H9 (cell line): ENCODE measurements at places on chromosomes 4 and X. TPM values are rescaled to one million over a fixed set of nuclear protein-coding genes. Genes with fewer than 3 reads are reported as not detected.
A peak's percentile ranks its signal among the peaks of the same experiment; 100 is the strongest.

GLOD5 gene
- not detected in 2 replicates for total RNA-seq

DNA sequence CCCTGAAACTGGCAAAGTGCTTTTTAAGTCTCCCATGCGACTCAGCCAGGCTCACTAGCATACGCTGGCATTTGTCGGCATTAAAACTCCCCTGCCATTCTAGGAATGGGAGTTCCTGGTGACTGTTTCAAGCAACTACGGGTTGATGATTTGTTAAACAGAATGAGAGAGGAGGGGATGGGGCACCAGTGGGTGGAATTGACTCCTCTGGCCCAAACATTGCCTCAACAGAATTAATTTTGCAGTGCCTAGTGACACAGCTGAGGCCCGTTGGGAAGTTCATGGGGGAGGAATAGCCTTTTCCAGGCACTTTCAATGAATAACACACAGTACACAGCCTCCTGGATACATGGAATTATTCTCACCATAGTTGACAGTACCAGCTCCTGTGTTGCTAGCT is 30.1 kb downstream of the NEUROG2 start:
- H3K27ac ChIP-seq: no peak overlapping the region
- H3K36me3 ChIP-seq: peaks cover 13% of the 10 kb centered on the region
- DNase-seq: no peak
- no peak overlapping the region for H3K4me3 ChIP-seq
- H3K27me3 ChIP-seq: no peaks in the 10 kb centered on the region

- no peaks in the 10 kb centered on the region for H3K27me3 ChIP-seq
- DNase-seq: no peak
- peaks cover 62% of the 10 kb centered on the region for H3K36me3 ChIP-seq
- H3K27ac ChIP-seq: no peak overlapping the region
- H3K4me1 ChIP-seq: no peaks in the 10 kb centered on the region
These were observed 483.4 kb downstream of the RPA4 start for GRCh38 chrX:97367125-97367524.

- H3K36me3 ChIP-seq: peaks cover 7% of the 10 kb centered on the region
- H3K27ac ChIP-seq: no peak overlapping the region
- H3K4me3 ChIP-seq: no peak overlapping the region
- no peak for DNase-seq
These were observed 50.3 kb downstream of the PARM1 start for GRCh38 chr4:74983253-74983635.

GRCh38 chr4:113604955-113605354 is 156.6 kb downstream of the CAMK2D start:
- DNase-seq: no peak
- H3K4me1 ChIP-seq: no peaks in the 10 kb centered on the region
- no peak overlapping the region for H3K27ac ChIP-seq
- no peaks in the 10 kb centered on the region for H3K27me3 ChIP-seq

FHIP1A gene
- 24.9 and 28.2 TPM in 2 replicates for total RNA-seq

GRCh38 chr4:2833671-2834000 is 10.0 kb upstream of the ADD1 start:
- H3K27ac ChIP-seq: no peak overlapping the region
- peak; percentile 21 for DNase-seq
- H3K27me3 ChIP-seq: no peaks in the 10 kb centered on the region
- H3K4me3 ChIP-seq: no peak overlapping the region
- H3K4me1 ChIP-seq: no peaks in the 10 kb centered on the region; the same call in 1 of the 2 replicates

TAF7L gene
- total RNA-seq: not detected in 2 replicates

NAP1L2 gene
- 12.2 and 12.8 TPM in 2 replicates for total RNA-seq

SERPINA7 gene
- total RNA-seq: not detected in 2 replicates

ADGRL3 gene
- 5.9 and 6.4 TPM in 2 replicates for total RNA-seq

HMGN5 gene
- total RNA-seq: 11.4 and 13.0 TPM in 2 replicates

EXOSC9 gene
- 68.6 and 69.1 TPM in 2 replicates for total RNA-seq

DNA sequence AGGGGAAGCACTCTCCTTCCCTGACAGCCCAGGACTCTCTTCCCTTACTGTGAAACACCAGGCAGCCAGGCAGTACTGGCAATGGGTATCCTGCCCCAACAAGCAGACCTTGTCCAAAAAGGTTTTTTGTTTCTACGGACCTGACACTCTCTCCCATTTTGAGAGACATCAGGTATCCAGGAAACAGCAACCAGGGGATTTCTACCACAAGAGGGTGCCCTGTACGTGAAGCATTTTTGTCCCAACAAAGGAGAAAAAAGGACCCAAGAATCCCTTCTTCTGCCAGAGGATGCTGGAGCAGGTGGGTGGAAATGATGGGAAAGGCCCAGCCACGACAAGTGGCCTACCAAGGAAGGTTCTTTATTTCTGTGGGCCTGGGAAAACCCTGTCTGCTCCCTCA is 65.7 kb upstream of the FGF13 start:
- H3K4me3 ChIP-seq: no peak overlapping the region
- DNase-seq: peak; percentile 35
- H3K36me3 ChIP-seq: no peaks in the 10 kb centered on the region; the same call in 1 of the 2 replicates
- H3K27ac ChIP-seq: no peak overlapping the region
- no peaks in the 10 kb centered on the region for H3K4me1 ChIP-seq
- H3K27me3 ChIP-seq: no peaks in the 10 kb centered on the region

- no peaks in the 10 kb centered on the region for H3K27me3 ChIP-seq
- no peaks in the 10 kb centered on the region for H3K4me1 ChIP-seq
- no peaks in the 10 kb centered on the region for H3K36me3 ChIP-seq
- no peak overlapping the region for H3K27ac ChIP-seq
- no peak overlapping the region for H3K4me3 ChIP-seq
These were observed 2.9 kb downstream of the CFI start for GRCh38 chr4:109798866-109799265.

FREM3 gene
- total RNA-seq: not detected in 2 replicates

DNA sequence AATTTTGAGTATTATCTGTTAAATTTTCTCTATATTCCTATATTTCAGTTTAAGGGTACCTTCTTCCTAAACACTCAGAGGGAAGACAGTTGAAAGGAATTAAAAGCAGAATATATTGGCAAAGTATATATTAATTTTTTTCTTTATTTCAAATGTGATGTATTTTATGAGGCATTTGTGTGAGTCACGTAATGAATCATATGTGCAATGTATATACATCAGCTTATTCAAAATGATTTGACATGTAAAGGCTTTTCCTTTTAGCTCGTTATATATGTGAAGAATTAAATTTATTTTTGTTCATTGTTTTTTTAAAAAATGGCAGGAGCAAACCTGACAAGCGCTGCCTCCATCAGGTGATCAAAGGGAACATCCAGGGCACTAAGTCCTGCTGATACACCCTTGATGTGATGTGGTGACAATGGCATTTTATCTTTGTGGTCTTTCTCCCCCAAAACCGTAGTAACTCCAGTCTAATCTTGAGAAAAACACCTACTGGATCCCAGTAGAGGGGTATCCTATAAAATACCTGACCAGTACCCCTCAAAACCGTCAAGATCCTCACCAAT is 8.9 kb downstream of the WWC2 start:
- H3K36me3 ChIP-seq: no peaks in the 10 kb centered on the region
- no peak overlapping the region for H3K27ac ChIP-seq
- no peaks in the 10 kb centered on the region for H3K27me3 ChIP-seq
- no peak overlapping the region for H3K4me3 ChIP-seq
- H3K4me1 ChIP-seq: peaks cover 6% of the 10 kb centered on the region; the same call in 1 of the 2 replicates

DNA sequence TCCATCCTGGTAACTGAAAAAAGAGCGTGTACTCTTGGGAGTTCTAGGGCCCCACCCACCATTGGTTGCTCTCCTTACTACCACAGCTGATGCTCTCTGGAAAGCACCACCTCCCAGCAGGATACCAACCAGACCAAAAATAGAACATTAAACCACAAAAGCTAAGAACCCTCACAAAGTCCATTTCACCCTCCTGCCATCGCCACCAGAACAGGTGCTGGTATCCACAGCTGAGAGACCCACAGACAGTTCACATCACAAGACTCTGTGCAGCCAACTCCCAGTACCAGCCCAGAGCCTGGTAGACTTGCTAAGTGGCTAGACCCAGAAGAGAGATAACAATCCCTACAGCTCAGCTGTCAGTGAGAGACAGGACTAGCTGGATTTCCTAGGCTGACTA is 240.6 kb downstream of the PABPC4L start:
- no peaks in the 10 kb centered on the region for H3K27me3 ChIP-seq
- peaks cover 9% of the 10 kb centered on the region; the same call in 2 of the 3 replicates for H3K36me3 ChIP-seq
- no peaks in the 10 kb centered on the region for H3K4me1 ChIP-seq
- no peak overlapping the region for H3K27ac ChIP-seq

- H3K27me3 ChIP-seq: no peaks in the 10 kb centered on the region
- no peak overlapping the region for H3K27ac ChIP-seq
- no peaks in the 10 kb centered on the region for H3K4me1 ChIP-seq
- no peak overlapping the region for H3K4me3 ChIP-seq
These were observed 18.1 kb downstream of the CD40LG start for GRCh38 chrX:136666088-136666487.

GRCh38 chr4:105998171-105999063 is 103.1 kb downstream of the NPNT start:
- peaks cover 10% of the 10 kb centered on the region for H3K4me1 ChIP-seq
- H3K27ac ChIP-seq: no peak overlapping the region
- DNase-seq: no peak
- H3K4me3 ChIP-seq: no peak overlapping the region
- no peaks in the 10 kb centered on the region for H3K36me3 ChIP-seq
